ENCODE measurements at places on chromosomes 3 and 15. TPM values are rescaled to one million over a fixed set of nuclear protein-coding genes. Genes with fewer than 3 reads are reported as not detected.

- H3K4me3 ChIP-seq = no peak overlapping the region
- H3K4me1 ChIP-seq = no peaks in the 10 kb centered on the region
- no peak overlapping the region for H3K27ac ChIP-seq
- H3K27me3 ChIP-seq = peaks cover 4% of the 10 kb centered on the region
Measured at GRCh38 chr3:127428344-127428997, 140.6 kb upstream of the PRR20G start.

DNA sequence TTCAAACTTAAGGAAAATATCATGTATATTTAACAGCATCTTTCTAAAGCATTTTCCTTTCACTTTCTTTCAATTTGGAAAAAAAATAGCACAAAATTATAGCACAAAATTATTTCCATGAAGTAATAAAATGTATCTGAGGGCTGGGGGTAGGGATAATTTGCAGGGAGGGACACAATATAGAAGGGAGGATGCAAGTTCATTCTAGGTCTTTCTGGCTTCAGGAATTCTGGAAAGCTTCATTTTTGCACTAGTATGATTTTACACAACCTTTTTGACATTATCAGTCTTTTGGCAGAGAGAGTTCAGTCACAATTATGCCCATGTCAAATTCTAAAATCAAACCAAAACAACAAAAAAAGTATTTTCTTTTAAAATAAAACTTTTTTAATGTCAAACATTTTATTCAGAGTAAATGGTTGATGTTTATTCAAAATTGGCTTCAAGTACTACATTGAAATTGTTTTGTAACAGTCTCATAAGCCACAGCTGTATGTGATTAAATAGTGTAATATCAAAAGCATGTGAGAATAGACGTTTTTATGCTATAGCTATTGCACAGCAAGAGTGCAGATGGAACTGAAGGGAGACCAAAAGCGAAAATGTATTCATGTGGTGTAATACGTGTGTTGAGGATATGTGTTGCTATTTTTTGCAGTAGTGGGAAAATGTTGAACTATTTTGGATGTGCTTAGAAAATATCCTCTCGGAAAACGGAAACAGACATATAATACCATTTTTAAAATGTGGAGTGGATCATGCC is 5.8 kb downstream of the RBMS3 start:
- no peaks in the 10 kb centered on the region for H3K27me3 ChIP-seq
- no peak overlapping the region for H3K27ac ChIP-seq
- H3K4me3 ChIP-seq = no peak overlapping the region
- DNase-seq = no peak
- peaks cover 4% of the 10 kb centered on the region for H3K4me1 ChIP-seq
- H3K36me3 ChIP-seq = no peaks in the 10 kb centered on the region

Gene TMEM212
- not detected for total RNA-seq

Gene EPHA3
- 0.05 TPM for total RNA-seq

GRCh38 chr15:93321881-93322282 is 232.9 kb upstream of the RGMA start:
- no peaks in the 10 kb centered on the region for H3K27me3 ChIP-seq
- H3K27ac ChIP-seq = no peak overlapping the region
- no peak for DNase-seq
- no peak overlapping the region for H3K4me3 ChIP-seq

- DNase-seq = no peak
- no peaks in the 10 kb centered on the region for H3K27me3 ChIP-seq
- H3K4me1 ChIP-seq = no peaks in the 10 kb centered on the region
Measured at GRCh38 chr3:157533298-157534070, 30.3 kb upstream of the VEPH1 start.

Gene EXD1
- total RNA-seq = not detected

DNA sequence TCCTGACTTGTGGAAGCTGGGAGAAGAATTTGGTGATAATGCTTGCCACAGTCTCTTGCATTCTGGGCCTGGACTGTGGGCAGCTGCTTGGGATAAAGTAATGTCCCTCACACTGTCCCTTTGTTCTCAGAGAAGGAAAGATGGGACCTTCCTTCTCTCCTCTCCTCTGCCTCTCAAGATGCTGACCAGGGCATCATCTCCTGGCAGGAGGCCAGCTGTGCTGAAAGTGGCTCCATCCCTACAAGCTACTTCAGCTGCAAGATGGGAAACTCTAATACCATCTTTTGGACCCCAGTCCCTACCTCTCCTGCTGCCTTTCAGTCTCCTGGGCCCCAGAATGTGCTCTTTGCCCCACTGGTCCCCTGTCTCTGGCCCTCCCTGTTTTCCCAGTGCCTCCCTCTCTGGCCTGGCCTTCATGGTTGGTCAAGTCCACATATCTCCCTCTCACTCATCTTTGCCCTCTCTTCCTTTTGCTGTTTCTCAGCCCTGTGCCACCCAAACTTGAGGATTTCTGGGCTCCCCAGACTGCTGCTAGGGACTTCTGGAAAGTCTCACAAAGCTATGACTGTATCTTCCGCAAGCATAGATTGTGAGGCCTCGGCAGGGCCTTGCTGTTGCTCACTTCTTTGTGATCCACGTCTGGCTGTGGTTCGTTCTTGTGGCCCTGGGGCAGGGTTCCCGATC is 7.1 kb upstream of the SLC6A20 start:
- no peaks in the 10 kb centered on the region for H3K4me1 ChIP-seq
- H3K36me3 ChIP-seq = no peaks in the 10 kb centered on the region

Gene ZNF445
- total RNA-seq = 14.4 TPM

- H3K4me1 ChIP-seq = no peaks in the 10 kb centered on the region
- DNase-seq = no peak
- H3K4me3 ChIP-seq = no peak overlapping the region
- H3K27me3 ChIP-seq = no peaks in the 10 kb centered on the region
- H3K27ac ChIP-seq = no peak overlapping the region
Measured at GRCh38 chr3:945738-946137, 147.1 kb upstream of the CNTN6 start.

- DNase-seq = no peak
- no peaks in the 10 kb centered on the region for H3K27me3 ChIP-seq
- no peak overlapping the region for H3K27ac ChIP-seq
- no peaks in the 10 kb centered on the region for H3K36me3 ChIP-seq
- no peaks in the 10 kb centered on the region for H3K4me1 ChIP-seq
Measured at GRCh38 chr3:100538339-100538706, 45.9 kb downstream of the TMEM45A start.

DNA sequence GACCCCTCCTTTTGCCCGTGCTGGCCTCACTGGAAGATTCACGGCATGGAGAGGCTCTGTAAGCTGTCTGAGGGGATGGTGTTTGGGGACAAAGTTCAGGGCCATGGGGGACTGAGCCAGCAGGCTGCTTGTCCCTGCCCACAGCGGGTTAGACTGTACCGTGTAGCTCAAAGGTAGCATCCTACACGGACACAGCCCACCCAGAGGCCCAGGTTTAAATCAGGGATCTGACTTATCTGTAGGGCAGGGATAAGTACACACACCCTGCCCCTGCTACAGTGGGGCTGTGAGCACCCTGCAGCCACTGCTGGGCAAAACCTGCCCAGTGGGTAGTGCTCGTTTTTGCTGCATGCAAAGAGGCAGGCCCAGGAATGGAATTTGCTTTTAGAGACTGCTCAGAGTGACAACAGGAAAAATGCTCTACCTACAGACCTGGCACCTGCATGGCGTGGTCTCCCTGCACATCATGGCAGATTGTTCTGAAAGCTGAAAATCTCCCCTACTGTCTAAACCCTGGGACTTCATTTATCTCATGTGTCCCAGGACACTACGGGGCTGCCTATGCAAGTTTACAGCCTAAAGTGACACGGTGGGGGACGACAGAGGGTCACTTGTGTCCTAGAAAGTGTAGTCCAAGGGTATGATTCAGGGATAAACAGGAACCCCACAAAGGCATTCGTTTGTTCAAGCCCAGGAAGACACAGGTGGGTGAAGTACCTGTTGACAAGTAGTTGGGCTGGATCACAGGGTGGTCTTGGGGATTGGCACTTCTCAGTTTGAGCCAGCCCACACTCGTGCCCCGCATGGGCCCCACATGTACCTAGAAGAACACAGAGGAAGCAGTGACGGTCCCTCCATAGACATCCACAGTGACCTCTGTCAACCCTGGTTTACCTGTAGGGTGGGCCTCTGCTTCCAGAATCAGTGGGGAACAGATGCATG is 27.7 kb downstream of the CHDH start:
- no peak overlapping the region for H3K4me3 ChIP-seq
- H3K36me3 ChIP-seq = peaks cover 4% of the 10 kb centered on the region
- no peak overlapping the region for H3K27ac ChIP-seq

DNA sequence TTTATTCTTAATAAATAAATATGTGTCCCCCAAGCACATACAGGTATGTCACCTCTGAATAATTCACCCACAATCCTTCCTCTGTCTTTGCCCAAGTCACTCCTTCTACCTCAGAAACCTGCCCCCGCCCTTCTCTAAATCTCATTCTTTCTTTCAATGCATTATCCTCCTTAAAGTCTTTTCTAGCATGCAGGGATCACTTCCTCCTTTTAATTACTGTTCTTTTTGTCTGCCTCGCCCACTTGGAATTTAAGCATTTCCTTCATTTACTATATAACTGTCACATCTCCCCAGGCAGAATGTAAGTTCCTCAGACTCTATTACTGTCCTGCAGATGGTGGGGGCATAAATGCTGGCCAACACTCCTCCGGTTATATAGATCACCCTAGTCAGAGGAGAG is 7.8 kb downstream of the CCDC80 start:
- H3K27ac ChIP-seq = no peak overlapping the region
- H3K27me3 ChIP-seq = no peaks in the 10 kb centered on the region
- H3K36me3 ChIP-seq = no peaks in the 10 kb centered on the region
- no peak overlapping the region for H3K4me3 ChIP-seq

Gene DUOXA2
- not detected for total RNA-seq

GRCh38 chr3:106765342-106765741 is 611.9 kb upstream of the CCDC54 start:
- H3K36me3 ChIP-seq = no peaks in the 10 kb centered on the region
- no peak for DNase-seq
- H3K27me3 ChIP-seq = no peaks in the 10 kb centered on the region
- no peaks in the 10 kb centered on the region for H3K4me1 ChIP-seq
- no peak overlapping the region for H3K27ac ChIP-seq
- H3K4me3 ChIP-seq = no peak overlapping the region

Gene UCN2
- total RNA-seq = not detected

- H3K36me3 ChIP-seq = no peaks in the 10 kb centered on the region
- H3K4me1 ChIP-seq = peaks cover 9% of the 10 kb centered on the region
- H3K27ac ChIP-seq = no peak overlapping the region
Measured at GRCh38 chr15:52439470-52439869, 89.2 kb downstream of the MYO5A start.

Gene SPATA12
- 0.29 TPM for total RNA-seq

GRCh38 chr15:99315636-99316035 is 64.4 kb downstream of the LRRC28 start:
- no peak overlapping the region for H3K27ac ChIP-seq
- no peak for DNase-seq
- no peaks in the 10 kb centered on the region for H3K27me3 ChIP-seq
- no peaks in the 10 kb centered on the region for H3K4me1 ChIP-seq
- H3K36me3 ChIP-seq = no peaks in the 10 kb centered on the region
- no peak overlapping the region for H3K4me3 ChIP-seq

Gene SOX2
- 0.13 TPM for total RNA-seq

Gene ATP13A4
- 1.0 TPM for total RNA-seq

GRCh38 chr15:99967841-99968371 is 234.7 kb upstream of the LYSMD4 start:
- DNase-seq = no peak
- H3K36me3 ChIP-seq = no peaks in the 10 kb centered on the region
- H3K4me1 ChIP-seq = no peaks in the 10 kb centered on the region
- no peak overlapping the region for H3K4me3 ChIP-seq

DNA sequence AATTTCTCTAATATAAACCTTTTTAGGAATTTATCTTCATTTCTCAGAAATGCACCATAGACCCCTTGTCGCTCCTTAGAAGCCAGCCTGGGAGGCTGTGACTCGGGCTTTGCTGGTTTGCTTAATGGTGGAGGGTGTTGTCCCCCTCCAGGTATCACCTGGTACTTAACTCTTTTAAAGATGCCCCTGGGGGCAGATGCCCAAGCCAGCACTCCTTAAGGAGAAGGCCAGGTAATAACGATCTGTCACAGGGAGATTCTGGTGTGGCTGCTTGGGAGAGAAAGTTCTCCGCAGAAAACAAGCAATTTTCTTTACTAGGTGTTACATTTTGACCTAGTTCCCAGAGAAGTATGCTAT is 22.3 kb downstream of the EHD4 start:
- DNase-seq = no peak
- peaks cover 29% of the 10 kb centered on the region for H3K36me3 ChIP-seq
- H3K4me3 ChIP-seq = no peak overlapping the region
- no peaks in the 10 kb centered on the region for H3K27me3 ChIP-seq
- H3K27ac ChIP-seq = no peak overlapping the region

GRCh38 chr15:87369269-87369668 is 887.3 kb downstream of the NTRK3 start:
- DNase-seq = no peak
- no peak overlapping the region for H3K4me3 ChIP-seq
- no peak overlapping the region for H3K27ac ChIP-seq
- no peaks in the 10 kb centered on the region for H3K4me1 ChIP-seq
- no peaks in the 10 kb centered on the region for H3K36me3 ChIP-seq

GRCh38 chr3:100537646-100538338 is 45.4 kb downstream of the TMEM45A start:
- no peaks in the 10 kb centered on the region for H3K27me3 ChIP-seq
- no peaks in the 10 kb centered on the region for H3K4me1 ChIP-seq
- H3K4me3 ChIP-seq = no peak overlapping the region
- no peak for DNase-seq

- H3K4me3 ChIP-seq = no peak overlapping the region
- H3K4me1 ChIP-seq = no peaks in the 10 kb centered on the region
- no peaks in the 10 kb centered on the region for H3K27me3 ChIP-seq
- no peak for DNase-seq
- H3K36me3 ChIP-seq = no peaks in the 10 kb centered on the region
- H3K27ac ChIP-seq = no peak overlapping the region
Measured at GRCh38 chr3:54709785-54710184, 218.1 kb downstream of the LRTM1 start.

Gene TNFSF10
- 2.9 TPM for total RNA-seq

- H3K4me3 ChIP-seq = no peak overlapping the region
- no peak overlapping the region for H3K27ac ChIP-seq
- peaks cover 3% of the 10 kb centered on the region for H3K4me1 ChIP-seq
- H3K27me3 ChIP-seq = no peaks in the 10 kb centered on the region
- no peak for DNase-seq
Measured at GRCh38 chr15:40257656-40258450, 19.0 kb downstream of the PAK6 start.

DNA sequence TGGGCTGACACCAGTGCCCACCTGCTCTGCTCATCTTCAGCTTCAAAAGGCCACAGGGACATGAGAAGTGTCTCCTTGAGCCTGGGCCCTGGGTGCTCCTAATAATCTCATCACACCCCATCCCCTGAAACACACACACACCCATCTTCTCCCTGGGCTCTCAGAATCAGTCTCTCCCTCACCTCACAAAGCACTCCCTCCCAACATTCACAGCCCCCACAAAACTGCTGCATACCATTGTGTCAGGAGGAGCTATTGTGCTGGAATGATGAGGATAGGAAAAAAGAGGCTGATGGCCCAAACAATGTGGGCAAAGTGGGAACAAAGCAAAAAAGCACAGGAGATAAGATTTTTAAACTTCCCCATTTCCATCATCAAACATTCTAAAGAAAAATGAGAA is 16.8 kb downstream of the FOXP1 start:
- DNase-seq = no peak
- no peaks in the 10 kb centered on the region for H3K36me3 ChIP-seq
- peaks cover 14% of the 10 kb centered on the region for H3K4me1 ChIP-seq
- no peaks in the 10 kb centered on the region for H3K27me3 ChIP-seq
- H3K27ac ChIP-seq = no peak overlapping the region

Gene CKMT1A
- total RNA-seq = not detected
